Eye (tissue), 1 donor: ENCODE measurements at places on chromosomes 1 and 21.

- no peak for DNase-seq
Measured at GRCh38 chr1:197884173-197884572, 18.3 kb upstream of the C1orf53 start.

- DNase-seq: no peak
Measured at GRCh38 chr1:85148524-85149250, 52.1 kb downstream of the SYDE2 start.

DNA sequence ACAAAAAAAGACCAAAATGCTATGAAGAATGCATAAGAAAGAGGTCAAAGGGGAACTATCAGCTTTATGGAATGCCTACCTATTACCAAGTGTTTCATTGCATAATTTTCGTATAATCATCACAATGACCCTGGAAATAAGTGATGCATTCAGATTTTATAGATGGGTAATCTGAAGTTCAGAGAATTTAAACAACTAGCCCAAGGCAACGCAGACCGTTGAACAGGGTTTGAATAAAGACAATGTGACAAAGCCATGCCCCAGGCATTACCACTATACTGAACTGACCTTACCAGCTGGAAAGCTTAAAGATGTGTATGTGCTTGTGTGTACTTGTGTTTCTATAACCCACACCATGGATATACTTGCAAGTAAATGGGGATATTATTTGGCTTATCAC, 827.6 kb upstream of the ADGRL2 start:
- no peak for DNase-seq

DNA sequence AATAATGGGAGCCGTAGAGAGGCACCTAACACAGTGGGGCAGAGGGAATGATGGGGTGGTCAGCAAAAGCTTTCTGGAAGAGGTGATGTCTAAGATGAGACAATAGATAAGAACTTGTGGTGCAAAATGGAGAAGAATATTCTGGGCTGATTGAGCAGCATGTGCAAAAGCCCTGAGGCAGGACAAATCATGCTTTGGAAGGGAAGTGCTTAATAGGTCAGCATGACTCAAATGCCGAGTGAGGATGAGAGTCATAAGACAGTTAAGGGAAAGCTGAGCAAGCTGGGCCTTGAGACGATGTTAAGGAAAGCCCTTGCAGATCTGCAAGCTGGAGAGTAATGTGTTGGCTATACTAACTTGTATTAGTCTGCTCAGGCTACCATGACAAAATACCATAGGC, 37.3 kb upstream of the ASB17 start:
- DNase-seq: no peak

DNA sequence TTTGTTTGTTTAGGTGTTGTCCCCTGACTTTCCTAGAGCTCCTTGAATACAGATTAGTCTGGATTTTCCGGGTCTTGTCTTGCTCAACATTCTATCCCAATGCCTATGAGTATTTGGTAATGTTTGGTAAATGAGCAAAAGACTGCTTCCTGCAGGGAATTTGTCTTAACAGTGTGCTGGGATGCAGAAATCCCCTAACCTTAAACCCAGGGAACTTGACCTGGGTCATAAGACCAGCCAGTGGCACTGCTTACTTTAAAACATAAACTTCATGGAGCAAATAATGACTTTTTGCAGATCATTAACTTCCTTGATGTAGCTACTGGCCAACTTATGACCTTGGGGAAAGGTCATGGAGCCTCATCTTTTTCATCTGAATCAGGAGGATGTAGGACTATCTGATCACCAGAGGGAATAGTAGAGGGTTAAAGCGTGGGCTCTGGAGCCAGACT, 27.2 kb downstream of the TCEANC2 start:
- DNase-seq: no peak

DNA sequence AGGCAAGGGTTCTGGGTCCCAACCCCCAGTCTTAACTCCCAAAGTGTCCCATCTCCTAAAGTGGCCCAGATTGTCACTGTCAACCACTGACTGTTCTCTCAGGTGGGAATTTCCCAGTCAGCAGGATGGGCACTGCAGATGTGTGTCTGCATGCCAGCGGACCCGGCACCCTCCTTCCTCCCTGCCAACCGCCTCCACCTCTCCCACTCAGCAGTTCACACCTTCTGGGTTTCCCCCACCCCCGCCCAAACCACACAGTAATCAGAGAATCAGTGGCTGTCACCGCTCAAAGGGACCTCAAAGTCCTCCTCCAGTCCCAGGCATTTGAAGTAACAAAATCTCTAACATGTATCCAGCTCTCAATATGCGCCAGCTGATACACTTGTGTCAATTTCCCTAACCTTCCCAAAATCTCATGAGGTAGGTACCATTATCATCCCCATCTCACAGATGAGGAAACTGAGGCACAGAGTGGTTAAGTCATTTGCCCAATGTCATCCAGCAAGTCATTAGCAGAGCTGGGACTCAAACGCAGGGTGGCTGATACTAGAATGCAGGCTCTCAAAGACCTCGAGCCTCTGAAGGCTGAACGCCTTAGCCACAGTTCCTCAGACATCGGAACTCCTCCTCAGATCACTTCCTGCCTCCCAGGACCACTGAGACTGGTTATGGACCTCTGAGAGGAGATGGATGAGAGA, 4.8 kb downstream of the RUNX3 start:
- DNase-seq: no peak
